ENCODE measurements at places on chromosomes 1 and 21.

DNA sequence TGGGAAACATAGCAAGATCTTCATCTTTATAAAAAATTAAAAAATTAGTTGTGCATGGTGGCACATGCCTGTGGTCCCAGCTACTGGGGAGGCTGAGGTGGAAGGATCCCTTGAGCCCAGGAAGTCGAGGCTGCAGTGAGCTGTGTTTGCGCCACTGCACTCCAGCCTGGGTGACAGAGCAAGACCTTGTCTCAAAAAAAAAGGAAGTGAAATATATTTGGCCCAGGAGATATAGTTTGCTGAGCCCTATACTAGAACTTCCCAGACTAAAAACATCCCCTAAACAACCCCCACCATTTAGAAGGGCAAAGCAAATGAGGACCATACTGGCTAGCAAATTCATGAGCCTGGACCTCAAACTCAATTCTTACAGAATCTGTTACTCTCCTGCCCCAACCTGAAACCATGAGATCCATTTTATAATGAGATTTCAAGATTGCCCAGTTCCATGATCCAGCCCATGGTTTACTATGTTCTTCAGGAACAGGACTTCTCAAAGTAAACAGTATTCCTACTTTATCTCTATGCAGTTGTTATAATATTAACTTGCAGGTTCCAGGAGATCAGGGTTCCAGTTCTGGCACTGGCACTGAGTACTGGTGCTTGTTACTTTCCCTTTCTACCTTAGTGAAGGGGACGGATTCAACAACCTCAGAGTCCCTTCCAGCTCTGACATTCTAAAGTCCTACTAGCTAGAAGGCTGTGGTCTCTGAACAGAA, 48.9 kb upstream of the TADA1 start:
- DNase-seq = no peak

DNA sequence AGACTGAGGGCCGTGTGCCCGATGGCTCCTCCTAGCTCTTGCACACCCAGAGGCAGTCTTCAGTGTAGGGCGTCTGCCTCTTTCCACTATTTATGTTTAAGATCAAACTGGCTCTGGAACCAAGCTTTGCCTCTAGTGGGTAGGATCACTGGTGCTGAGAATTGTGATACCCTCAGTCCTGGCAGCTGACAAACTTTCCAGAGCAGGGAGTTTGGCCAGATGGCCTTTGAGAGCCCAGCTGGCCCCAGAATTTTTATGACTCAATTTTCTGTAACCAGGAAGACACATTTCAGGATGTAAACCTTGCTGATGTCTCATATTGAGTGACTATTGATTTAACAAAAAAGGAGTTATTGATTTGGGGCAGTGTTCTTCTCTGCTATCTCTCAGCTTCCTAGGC, 6.7 kb downstream of the COQ8A start:
- no peak for DNase-seq

- DNase-seq = peak; percentile 71
Measured at GRCh38 chr1:218377143-218377660, 32.1 kb downstream of the TGFB2 start.

GRCh38 chr21:44792702-44793591, 8.7 kb downstream of the UBE2G2 start:
- DNase-seq = peak; percentile 46

GRCh38 chr1:36366091-36366661, 19.5 kb downstream of the STK40 start:
- DNase-seq = peak; percentile 40

- no peak for DNase-seq
Measured at GRCh38 chr1:37922767-37923550, 23.9 kb downstream of the INPP5B start.

GRCh38 chr21:27772816-27773215, 805.9 kb upstream of the ADAMTS5 start:
- DNase-seq = no peak

DNA sequence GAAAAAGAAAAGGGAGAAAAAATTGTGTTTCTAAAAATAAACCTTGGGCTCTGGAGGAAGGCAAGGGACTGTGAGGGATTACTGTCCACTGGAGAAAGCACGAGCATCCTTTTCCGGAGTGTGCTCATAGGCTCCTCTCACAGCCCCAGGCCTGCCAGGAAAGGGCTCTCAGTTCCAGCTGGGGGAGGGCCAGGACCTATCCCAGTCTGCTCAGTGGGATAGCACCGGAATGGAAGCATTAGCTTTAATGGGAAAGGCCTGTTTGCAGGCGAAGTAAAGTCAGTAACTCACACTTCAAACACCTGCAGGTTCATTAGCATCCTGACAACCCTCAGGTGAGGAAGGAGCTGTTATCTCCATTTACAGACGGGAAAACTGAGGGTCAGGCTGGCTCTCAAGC, 113.9 kb upstream of the USP24 start:
- DNase-seq = no peak

DNA sequence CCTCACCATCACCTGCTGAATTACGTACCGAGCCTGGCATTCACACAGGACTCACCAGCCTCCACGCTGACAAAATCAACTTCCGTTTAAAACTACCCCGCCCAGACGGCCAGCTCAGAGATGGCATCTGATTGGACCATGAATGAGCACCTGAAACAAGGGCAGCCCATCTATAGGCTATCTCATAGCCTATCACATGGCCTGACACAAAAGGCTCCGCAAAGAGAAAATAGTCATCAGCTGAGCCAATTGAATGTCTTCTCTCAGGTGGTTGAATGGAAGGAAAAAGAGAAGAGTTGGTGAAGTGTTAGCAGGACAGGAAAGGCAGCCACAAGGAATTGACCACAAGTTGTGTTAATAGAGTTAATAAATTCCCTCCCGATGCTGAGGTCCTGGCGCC, 50.6 kb upstream of the ZC3H12A start:
- no peak for DNase-seq

Data from activated T-cell treated with anti-CD3 and anti-CD28 coated beads, Interleukin-2, amount 50 U/mL, for 72 hours (primary cell).